ENCODE measurements at places on chromosomes 6 and 20.

DNA sequence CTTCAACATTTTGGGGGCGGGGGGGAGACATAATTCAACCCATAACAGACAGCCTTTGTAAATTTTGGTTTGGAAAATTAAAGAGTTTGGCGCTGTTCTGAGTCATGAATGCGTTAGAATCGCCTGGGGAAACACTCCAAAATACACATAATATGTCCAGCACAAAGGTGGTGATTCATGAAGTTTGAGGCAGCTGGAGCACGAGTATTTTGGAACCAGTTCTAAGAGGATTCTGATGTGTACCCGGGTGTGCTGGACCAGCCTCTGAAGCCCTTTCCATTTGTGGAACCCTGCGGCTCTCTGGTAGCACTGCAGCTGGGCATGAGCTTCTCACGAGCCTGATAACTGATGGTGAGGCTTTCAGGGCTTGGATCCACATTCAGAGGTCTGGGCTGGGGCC is 4.7 kb downstream of the GMPR start:
- DNase-seq, result no peak

DNA sequence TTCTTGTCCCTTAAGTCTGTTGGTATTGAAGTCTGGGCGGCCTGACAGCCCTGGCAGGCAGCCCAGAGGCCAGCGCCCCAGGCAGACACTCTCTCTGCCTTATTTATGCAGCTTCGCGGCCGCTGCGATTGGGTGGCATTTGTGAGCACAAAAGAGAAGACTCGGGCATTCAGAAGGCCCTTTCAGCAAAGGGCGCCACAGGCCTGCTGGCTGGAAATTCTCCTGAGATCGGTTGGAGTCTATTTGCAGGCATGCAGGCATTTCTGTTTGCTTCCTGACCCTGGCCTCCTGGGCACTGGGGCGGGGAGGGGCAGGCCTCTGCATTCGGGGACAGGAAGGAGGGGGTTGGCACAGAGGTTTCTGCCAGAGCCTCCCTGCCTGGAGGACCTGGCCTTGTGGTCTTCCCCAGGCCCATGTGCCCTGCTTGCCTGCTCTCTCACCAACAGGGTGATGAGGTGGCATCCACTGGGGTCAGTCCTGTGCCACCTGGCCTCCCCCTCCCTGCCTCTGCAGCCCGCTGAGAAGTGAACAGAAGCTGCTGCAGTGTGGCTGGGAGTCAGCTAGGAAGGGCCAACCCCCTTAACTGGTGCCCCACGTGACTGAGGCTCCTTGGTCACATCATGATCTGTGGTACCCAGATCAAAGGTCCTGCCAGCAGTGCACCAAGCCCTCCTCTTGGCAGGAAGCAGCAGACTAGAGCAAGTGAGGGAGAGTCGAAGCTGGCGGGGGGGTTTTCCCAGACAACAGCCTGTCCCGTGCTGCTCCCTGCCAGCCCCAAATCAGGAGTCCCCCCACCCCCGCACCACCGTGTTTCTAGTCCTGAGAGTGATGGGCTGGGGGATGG is 16.6 kb upstream of the CCDC167 start:
- DNase-seq, result no peak

- no peak for DNase-seq
Measured at GRCh38 chr6:129593233-129593564, 116.8 kb downstream of the ARHGAP18 start.

- no peak for DNase-seq
Measured at GRCh38 chr6:119129148-119129967, 50.9 kb upstream of the FAM184A start.

GRCh38 chr6:137323860-137324259 is 104.7 kb upstream of the IFNGR1 start:
- no peak for DNase-seq

- DNase-seq, result no peak
Measured at GRCh38 chr6:169813969-169814368, 62.5 kb downstream of the ERMARD start.

GRCh38 chr6:37557645-37558114 is 58.0 kb upstream of the CCDC167 start:
- no peak for DNase-seq

DNA sequence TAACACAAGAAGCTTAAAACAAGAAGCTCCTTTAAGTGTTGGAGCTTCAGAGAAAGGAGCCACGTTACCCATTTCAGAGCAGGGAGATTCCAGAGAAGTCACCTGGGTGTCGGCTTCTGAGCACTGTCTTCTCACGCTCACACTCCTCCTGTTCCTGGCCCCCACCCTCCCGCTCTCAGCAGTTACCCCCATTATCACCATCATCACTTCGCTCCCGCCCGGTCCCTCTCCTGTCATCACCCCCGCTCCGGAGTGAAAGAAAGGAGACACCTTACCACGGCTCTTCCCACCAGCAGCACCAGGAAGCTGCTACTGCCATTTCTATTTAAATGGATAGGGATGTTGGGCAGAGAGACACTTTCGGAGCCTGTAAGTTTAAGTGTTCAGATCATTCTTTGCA is 123.9 kb downstream of the GMPR start:
- no peak for DNase-seq

DNA sequence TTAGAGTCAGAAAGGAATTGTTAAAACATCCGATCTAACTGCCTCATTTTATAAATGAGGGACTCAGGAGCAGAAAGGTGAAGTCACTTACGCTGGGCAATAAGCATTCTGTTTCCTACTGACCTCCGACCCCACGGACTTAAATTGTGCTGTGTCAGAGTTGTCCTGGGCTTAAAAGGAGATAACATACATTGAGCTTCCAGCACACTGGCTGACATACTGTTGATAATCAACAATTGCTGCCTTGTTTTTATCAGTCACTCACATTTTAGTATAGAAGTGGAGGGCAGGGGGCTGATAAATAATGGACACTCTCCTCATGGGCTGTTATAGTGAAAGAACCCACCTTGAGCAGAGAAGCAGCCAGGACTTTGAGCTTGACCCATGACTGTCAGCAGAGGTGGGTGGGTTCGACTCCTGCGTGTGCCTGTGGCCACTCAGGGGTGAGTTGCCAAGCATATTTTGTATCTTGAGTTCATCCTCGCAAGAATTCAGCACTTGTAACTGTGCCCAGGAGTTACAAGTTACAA is 166.5 kb upstream of the JARID2 start:
- DNase-seq, result no peak

- no peak for DNase-seq
Measured at GRCh38 chr6:4318321-4318720, 182.9 kb upstream of the ECI2 start.

DNA sequence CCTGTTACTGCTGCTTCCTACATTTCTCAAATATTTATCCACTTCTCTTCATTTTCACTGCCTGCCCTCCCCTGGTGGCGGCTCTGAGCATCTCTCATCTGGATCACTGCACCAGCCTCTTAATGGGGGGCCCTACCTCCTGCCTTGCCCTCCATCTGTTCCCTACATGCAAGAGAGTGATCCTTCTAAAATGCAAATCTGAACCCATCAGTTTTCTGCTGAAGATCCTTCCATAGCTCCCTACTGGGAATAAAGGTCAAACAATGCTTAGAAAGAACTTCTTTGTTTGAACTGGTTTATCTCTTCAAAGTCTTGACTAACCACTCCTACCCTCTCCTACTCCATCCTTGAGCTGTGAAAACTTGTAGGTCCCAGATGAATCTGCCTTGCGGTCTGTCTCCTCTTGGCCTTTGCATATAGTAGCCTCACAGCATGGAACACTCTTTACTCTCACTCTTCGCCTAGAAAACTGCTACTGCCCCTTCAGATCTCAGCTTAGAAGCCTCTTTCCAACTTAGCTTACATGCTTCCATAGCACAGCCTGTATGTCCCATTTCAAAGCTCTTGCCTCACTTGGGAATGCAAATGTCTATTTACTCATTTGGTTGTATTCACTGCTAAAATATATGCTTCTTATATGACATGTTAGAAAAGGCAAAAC is 119.3 kb downstream of the QRSL1 start:
- DNase-seq, result no peak

Data from progenitor cell of endocrine pancreas (in vitro differentiated cells).